Suppressor macrophage treated with lipopolysaccharide for 4 hours (primary cell): ENCODE measurements at places on chromosomes 3 and 15.

DNA sequence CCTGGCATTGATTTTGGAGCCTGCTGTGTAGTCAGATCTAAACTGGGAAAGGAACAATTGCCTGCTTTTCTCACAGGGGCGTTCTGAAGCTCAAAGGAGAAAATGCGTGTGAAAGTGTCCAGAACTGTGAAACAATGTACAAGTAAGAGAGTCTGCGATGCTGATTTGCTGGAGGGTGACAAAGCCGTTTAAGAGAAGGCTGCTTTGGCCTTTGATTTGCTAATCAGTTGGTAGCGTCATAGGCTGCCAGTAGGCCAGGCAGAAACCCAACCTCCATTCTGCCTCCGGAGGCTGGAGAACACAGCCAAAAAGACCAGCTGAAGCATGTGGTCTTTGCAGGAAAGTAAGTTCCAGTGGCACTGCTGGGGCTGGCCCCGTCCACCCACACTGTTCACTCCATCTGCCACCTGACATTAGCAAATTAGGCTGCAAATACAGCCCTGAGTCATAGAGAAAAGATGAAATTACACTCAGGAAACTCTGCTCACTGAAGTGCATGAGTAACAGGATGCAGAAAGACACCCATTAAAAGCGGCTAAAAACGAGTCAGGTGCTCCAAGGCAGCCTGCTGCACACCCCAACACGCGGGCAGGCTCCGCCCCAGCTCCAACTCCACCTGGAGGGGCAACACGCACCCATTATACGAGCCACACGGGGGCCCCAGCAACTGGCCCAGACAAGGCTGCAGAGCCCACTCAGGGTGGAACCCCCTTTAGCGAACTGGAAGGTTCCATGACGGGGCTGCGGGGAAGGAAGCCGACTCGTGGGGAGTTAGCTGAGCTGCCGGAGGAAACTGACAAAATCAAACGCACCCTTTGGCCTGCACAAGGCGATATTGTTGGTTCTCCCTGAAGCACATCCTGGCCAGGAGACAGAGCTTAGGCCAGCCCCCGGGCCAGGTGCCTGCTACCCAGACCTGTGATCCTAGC is 31.6 kb downstream of the ZDHHC19 start:
- DNase-seq = peak; percentile 89

DNA sequence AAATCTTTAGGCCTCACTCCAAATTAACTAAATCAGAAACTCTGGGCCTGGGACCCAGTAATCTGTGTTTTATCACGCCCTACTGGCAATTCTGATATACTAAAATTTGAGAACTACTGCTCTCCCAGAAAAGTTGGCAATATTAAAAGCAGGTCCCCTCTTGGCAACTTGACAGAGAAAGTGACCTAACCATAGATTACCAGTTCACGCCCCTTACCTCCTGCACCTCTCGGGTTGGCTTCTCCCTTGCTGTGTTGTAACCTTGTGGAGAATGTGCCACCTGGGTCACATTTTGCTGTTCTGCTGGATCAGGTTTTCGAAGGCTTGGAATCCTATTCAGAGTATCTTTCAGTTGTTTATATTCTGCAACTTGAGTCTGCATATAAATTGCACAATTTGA is 59.1 kb downstream of the GOLIM4 start:
- no peak for DNase-seq

DNA sequence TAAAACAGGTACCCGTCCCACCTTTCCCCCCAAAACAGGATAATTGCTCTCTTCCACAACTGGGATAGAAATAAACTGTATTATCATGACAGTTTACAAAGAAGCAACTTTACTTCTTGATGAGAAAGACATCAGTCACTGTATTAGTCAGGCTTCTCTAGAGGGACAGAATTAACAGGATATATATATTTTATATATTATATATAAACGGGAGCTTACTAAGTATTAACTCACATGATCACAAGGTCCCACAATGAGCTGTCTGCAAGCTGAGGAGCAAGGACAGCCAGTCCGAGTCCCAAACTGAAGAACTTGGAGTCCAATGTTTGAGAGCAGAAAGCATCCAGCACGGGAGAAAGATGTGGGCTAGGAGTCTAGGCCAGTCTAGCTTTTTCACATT is 18.4 kb upstream of the PLSCR4 start:
- DNase-seq = no peak

GRCh38 chr15:45083223-45083622 is 30.7 kb downstream of the DUOX2 start:
- no peak for DNase-seq

DNA sequence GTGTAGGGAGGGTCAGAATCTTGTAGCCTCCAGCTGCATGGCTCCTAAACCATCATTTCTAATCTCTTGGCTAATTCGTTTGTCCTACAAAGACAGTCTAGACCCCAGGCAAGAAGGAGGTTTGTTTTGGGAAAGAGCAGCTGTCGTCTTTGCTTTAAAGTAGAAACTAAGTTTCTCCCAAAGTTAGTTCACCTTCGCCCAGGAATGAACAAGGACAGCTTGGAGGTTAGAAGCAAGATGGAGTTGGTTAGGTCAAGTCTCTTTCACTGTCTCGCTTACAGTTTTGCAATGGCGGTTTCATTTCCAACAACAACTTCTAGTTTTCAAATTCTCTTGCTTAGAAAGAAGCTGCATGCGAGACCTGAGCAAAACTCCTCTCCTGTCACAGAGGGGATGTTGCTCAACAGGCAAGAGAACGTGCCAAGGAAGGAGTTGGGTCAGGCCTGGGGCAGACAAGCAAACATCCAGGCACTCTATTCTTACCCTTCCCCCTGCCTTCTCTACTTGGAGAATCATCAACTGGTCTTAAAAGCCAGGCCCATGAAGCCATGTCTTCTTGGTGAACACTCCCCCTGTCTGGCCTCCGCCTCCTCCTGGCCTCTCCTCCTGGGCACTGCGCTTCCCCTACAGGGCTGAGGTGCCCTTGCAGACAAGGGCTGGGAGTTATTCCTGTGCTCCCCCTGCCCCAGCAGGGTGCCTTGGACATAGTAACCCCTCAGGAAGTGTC is 57.6 kb downstream of the TMEM44 start:
- DNase-seq = peak; percentile 79

DNA sequence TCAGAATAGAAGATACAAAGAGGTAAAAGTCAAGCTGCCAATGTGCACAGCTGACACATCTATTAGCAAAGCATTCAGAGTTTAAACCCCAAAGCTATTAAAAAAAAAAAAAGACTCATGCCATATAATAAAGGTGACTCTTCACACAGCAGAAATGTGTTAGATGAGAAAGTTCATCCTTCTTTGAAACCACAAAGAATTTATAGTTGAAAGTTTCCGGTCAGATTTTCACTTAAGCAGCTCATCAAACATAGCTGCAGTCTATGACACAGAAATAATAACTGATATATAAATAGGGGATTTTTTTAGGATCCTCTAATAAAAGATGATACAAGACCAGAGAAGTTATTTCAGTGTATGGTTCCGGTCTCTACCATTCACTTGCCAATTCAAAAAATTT is 76.6 kb downstream of the WWTR1 start:
- DNase-seq = no peak

- no peak for DNase-seq
Measured at GRCh38 chr3:173399044-173399443, 1.5 kb downstream of the NLGN1 start.

- DNase-seq = peak; percentile 41
Measured at GRCh38 chr15:40928821-40929659, at the start of gene DLL4. Gene DLL4 (plus strand): TSS chr15:40929340. CDS start chr15:40929669, 329 bp downstream.

DNA sequence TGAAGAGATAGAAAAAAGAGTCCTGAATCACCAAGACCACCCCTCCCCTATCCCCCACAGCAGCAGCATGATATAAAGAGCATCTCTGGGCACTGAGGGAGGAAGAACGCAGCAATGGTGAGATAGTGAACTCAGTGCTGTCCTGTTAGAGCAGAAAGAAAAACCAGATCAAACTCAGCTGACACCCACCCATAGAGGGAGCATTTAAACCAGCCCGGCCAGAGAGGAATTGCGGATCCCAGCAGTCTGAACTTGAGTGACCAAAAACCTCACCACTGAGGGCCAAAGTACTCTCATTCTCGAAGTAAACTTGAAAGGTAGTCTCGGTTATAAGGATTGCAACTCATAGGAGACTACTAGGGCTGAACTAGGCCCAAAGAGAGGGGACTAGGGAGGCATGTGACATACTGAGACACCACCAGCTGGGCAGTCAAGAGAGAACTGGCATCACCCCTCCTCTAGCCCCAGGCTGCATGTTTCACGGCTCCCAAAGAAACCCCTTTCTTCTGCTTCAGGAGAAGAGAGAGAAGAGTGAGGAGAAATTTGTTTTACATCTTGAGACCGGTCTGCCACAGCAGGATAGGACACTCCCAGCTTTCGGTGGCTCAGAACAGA is 39.2 kb upstream of the TGFBR2 start:
- DNase-seq = no peak

- no peak for DNase-seq
Measured at GRCh38 chr3:175426805-175427204, 567.7 kb downstream of the NAALADL2 start.

GRCh38 chr3:9715764-9716437 is 12.3 kb downstream of the CPNE9 start:
- peak; percentile 93 for DNase-seq

GRCh38 chr3:142641504-142641903 is 45.3 kb downstream of the PLS1 start:
- DNase-seq = no peak

DNA sequence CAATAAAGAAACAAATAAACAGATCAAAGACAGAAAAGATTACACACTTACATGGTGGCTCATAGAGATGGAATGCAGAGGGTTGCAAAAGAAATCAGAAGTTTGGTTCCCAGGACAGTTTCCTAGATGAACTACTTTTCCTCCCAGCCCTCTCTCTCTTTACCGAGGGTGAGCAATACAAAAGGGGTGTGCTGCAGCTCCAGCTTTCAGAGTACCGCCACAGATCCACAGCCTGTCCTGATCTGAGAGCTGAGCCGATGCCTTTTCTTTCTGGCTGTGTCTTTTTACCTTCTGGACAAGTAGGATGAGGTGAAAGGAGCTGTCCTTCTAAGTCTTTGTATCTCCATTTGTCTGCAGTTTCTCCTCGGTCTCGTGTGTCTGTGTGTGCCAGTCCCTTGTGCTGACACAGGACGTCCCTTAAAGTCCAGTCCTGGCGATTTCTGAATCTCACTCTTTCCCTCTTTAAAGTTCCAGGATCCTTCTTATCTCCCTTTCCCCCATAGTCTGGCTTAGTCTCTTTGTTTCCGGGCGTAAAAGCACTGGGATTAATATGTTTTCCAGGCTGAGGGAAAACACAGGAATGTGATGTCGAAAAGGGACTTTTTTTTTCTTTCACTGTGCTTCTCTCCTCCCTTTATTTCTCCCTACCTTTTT is 540 bp downstream of the CCDC80 start:
- no peak for DNase-seq

DNA sequence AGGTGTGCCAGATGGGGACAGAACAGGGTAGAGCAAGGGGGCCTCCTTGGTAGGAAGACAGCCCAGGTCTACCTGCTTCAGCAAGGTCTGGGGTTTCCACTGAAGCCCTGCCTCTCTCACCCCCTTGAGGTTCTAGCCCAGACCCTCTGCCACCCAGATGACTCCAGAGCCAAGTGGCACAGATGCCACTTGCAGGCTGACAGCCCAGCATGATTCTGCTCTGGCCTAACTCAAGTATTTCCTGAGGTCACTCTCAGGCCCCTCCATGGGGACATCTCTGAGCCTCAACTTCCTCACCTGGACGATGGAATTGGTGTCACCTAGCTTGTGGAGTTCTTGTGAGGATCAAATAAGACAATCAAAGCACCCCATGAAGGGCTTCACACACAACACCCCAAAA is 23.9 kb downstream of the PLXNB1 start:
- DNase-seq = no peak

- no peak for DNase-seq
Measured at GRCh38 chr3:195549931-195550519, 6.9 kb upstream of the PPP1R2 start.
